Heart right ventricle (tissue), 16 donors: ENCODE measurements at places on chromosomes 12 and 14.

- H3K27ac ChIP-seq = no peak overlapping the region
- no peaks in the 10 kb centered on the region for H3K36me3 ChIP-seq
- no peak overlapping the region for H3K4me3 ChIP-seq
- peaks cover 12% of the 10 kb centered on the region for H3K4me1 ChIP-seq
Measured at GRCh38 chr12:116380108-116380507, 102.6 kb upstream of the MED13L start.

- no peak overlapping the region for H3K27ac ChIP-seq
- no peak for DNase-seq
- peaks cover 49% of the 10 kb centered on the region for H3K4me1 ChIP-seq
- H3K27me3 ChIP-seq = no peaks in the 10 kb centered on the region
- H3K36me3 ChIP-seq = no peaks in the 10 kb centered on the region
Measured at GRCh38 chr12:116282371-116283286, 5.1 kb upstream of the MED13L start.

DNA sequence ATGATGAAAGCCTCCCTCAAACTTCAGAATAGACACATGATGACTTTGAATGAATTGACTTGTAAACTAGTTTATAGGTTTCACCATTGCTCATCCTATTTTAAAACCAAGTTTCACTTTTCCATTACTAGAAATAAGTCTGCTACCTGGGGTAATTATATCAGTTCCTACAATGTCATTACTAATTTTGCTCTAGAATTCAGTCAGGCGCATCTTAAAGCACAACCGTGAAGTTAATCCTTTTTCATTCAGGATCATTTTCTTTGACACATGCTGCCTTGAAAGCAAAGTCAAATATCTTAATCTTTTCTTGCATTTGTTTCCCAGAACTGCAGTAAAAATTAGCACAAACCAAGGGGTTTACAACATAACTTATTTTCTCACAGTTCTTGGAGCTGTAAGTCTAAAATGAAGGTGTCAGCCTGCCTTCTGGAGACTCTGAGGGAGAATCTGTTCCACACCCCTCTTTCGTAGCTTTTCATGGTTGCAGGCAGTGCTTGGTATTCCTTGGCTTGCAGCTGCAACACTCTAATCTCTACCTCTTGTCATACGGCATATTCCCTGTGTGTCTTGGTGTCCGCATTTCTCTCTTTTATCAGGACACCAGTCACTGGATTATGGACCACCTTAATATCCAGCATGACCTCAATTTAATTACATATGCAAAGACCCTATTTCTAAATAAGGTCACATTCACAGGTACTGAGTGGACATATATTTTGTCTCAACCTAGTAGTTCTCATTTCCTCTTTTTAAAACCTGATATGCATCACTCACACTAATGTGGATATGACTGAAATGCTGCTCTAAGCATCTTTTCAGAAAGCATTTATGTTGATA lies 114.3 kb upstream of the PDZRN4 start:
- H3K4me3 ChIP-seq = no peak overlapping the region
- H3K4me1 ChIP-seq = no peaks in the 10 kb centered on the region
- no peak for DNase-seq
- no peaks in the 10 kb centered on the region for H3K36me3 ChIP-seq
- no peak overlapping the region for H3K27ac ChIP-seq
- no peaks in the 10 kb centered on the region for H3K27me3 ChIP-seq

GRCh38 chr12:120092551-120093335 lies 23.8 kb downstream of the RAB35 start:
- H3K4me1 ChIP-seq = no peaks in the 10 kb centered on the region
- H3K36me3 ChIP-seq = peaks cover 5% of the 10 kb centered on the region
- no peak overlapping the region for H3K4me3 ChIP-seq
- no peaks in the 10 kb centered on the region for H3K27me3 ChIP-seq
- no peak overlapping the region for H3K27ac ChIP-seq
- no peak for DNase-seq

- H3K4me3 ChIP-seq = no peak overlapping the region
- no peak overlapping the region for H3K27ac ChIP-seq
- no peaks in the 10 kb centered on the region for H3K36me3 ChIP-seq
- peaks cover 8% of the 10 kb centered on the region for H3K4me1 ChIP-seq
Measured at GRCh38 chr12:30964896-30965612, 38.5 kb downstream of the TSPAN11 start.

GRCh38 chr12:57099047-57099714 lies 10.3 kb downstream of the NAB2 start:
- H3K4me3 ChIP-seq = no peak overlapping the region
- H3K27ac ChIP-seq = no peak overlapping the region
- no peak for DNase-seq

- no peak for DNase-seq
- peaks cover 27% of the 10 kb centered on the region for H3K27me3 ChIP-seq
- H3K4me1 ChIP-seq = no peaks in the 10 kb centered on the region
- H3K4me3 ChIP-seq = no peak overlapping the region
Measured at GRCh38 chr14:106788534-106788933, 1262.2 kb downstream of the TMEM121 start.

DNA sequence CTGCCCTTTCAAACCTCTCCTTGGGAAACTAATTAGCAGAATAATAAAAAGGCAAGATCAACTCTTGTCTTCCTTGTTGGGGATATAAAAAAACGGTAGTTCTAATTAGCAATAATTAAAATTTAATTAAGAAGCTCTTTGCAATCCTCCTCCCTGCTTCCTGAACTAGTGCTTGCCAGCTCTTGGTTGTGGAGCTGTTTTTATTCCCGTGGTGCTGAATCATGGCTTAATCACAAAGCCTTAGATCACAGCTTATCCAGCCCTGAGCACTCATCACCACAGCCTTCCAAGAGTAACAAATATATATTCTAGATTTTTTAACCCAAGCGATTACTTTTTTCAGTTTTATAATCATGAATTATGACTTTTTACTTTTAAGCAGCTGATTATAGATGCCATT lies 63.2 kb upstream of the INSM2 start:
- no peak overlapping the region for H3K4me3 ChIP-seq
- H3K4me1 ChIP-seq = no peaks in the 10 kb centered on the region
- peaks cover 8% of the 10 kb centered on the region for H3K27me3 ChIP-seq
- H3K36me3 ChIP-seq = no peaks in the 10 kb centered on the region
- DNase-seq = no peak

GRCh38 chr14:59823179-59823578 lies 47.4 kb downstream of the RTN1 start:
- no peak for DNase-seq
- no peaks in the 10 kb centered on the region for H3K36me3 ChIP-seq
- no peak overlapping the region for H3K4me3 ChIP-seq
- no peak overlapping the region for H3K27ac ChIP-seq
- H3K27me3 ChIP-seq = no peaks in the 10 kb centered on the region

DNA sequence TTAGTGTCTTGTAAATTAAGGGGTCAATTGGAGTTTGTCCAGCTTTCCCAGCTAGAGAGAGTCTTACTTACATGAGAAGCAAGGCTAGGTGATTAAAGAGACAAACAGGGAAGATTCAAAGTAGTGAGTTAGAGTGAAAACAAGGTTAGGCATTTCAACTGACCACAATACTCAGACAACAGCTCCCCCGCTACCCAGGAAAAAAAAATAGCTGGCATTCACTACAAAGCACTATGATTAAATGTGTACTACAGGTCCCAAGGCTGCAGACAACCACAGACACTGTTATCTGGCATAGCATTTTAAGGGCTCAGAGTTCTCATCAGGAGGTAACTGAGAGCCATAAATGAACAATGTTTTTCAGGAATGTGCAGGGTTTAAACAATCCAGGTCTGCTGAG lies 680.9 kb downstream of the TMEM121 start:
- DNase-seq = no peak
- no peaks in the 10 kb centered on the region for H3K4me1 ChIP-seq
- no peak overlapping the region for H3K4me3 ChIP-seq
- H3K27ac ChIP-seq = no peak overlapping the region

- no peaks in the 10 kb centered on the region for H3K27me3 ChIP-seq
- peaks cover 14% of the 10 kb centered on the region for H3K4me1 ChIP-seq
- no peak overlapping the region for H3K4me3 ChIP-seq
- no peaks in the 10 kb centered on the region for H3K36me3 ChIP-seq
Measured at GRCh38 chr12:59698600-59698999, 102.8 kb downstream of the SLC16A7 start.
